ENCODE measurements at places on chromosomes 7 and 10. TPM values are rescaled to one million over a fixed set of nuclear protein-coding genes. Genes with fewer than 3 reads are reported as not detected.

DNA sequence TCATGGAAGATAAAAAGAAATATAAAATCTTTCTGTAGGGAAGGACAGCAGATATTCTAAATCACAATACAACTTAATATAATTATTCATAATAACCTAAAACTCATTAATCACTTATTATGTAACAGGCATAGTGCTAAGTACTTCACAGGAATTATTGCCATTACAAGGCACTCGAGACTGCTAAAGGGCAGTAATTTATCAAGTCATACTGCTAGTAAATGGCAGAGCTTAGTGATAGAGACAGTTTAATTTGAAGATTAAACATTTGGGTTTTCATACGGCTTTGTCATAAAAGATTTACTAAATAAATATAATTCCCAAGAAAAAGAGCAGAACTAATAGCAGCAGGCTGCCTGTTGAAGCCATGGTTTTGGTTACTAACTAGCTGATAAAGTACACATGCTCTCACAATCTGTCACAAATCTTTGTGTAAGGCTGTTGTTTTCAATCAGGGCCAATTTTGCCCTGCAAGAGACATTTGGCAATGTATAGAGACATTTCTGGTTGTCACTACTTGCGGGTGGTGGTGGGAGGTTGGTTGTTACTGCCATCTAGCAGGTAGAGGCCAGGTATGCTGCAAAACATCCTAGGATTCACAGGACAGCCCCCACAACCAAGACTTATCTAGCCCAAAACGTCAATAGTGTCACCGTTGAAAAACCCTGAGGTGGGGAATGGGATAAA, 233.3 kb upstream of the CACNA2D1 start:
- no peak for DNase-seq

The NKX2-3 gene
- total RNA-seq = not detected

The TMEM184A gene
- 15.4 TPM for total RNA-seq

The SUGCT gene
- 2.2 TPM for total RNA-seq

DNA sequence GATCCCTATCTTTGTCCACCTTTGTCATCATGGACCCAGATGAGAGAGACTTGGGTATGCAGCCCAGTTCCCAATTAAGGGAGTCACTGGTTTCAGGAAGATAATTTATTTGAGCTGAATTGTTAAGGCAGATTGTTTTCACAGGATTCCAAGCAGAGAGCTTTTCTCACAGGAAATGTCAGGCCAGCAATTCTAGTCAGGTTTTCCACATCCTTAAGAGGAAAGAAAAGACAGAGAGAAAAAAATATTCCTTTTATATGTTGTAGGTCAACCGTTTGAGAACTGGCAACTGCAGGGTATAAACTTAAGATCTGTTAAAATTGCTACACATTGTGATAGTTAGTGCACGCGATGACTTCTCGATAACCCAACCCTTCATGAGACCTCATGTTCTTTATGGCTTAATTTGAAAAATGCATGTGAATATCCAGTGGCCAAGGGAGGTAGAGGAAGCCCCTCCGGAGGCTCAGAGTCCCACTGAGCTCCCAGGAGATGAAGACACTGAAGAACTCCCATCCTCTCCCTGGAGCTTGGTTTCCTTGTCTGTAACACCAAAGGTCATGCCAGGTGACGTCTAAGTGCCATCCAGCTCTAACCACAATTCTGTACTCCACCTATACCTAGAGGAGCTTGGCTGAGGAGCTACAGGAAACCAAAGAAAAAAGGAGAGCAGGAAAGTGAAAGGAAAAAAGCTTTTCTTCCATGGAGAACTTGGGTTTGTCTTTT, 45.6 kb downstream of the MINDY4 start:
- DNase-seq = no peak

The SEMA3E gene
- total RNA-seq = 2.6 TPM

The FANK1 gene
- 2.6 TPM for total RNA-seq

The MMP21 gene
- total RNA-seq = not detected

DNA sequence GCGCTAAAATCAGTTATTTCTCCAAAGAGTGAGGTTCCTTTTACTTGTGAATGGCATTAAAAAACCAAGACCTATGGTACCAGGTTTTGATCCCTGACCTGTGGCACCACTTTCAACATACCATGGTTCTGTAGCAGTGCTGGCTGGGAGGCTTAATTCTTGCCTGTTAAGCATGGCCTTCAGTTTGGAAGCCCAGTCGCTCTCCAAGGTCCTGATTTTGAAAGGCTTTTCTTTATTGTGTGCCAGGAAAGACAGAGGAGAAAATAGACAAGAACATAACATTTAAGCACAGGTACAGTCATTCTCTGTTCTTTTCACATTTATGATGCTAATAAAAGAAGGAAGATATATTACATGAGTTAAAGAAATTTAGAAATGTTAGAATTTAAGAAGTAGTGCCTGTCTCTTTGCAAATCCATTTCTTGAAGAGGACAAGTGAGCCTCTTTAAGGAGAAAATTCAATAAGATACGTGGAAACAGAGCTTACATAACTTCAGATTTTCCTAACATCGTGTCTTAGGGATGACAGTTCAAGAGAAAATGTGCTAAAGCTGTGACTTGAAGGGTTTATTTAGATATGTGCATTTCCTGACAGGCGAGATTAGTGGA, 357.6 kb downstream of the DPP6 start:
- no peak for DNase-seq

DNA sequence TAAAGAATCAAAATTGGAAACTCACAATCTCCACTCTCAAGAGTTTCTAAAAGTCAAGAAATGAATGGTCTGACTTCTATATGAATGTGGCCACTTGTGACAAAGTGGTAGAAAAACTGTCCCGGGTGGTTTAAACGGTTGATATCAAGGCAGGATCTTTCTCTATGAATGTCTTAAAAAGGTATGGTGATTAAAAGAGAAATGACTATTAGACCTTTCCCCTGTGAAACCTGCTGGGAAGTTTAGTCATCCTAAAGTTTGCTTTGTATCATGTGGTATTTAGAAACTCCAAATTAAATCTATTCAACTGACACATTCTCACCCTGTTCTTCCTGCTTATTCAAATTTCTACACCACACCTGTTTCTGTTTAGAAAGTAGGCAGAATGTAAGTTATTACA, 492.5 kb downstream of the XPNPEP1 start:
- no peak for DNase-seq

The TMEM130 gene
- 0.36 TPM for total RNA-seq

DNA sequence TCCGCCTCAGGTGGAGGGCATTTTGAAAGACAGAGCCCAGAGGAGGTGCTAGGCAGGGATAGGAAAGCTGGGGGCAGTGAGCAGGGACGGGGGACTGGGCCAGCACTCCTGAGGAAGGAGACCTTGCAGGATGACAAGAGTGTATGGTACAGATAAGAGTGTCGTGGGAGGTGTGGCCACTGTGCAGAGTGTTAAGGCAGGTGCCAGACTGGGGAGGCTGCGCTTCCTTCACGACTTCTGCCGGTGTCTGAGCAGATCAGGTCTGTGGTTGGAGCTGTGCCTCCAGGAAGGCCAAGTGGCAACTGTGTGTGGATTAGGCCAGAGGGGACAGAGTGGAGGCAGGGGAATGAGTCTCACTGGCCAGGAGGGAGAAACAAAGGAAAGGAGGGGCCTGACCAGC, 161.7 kb downstream of the HIBADH start:
- DNase-seq = no peak

- DNase-seq = no peak
These were observed 58.5 kb upstream of the AHR start for GRCh38 chr7:17239683-17240521.

- no peak for DNase-seq
These were observed 238.7 kb downstream of the CDK14 start for GRCh38 chr7:90834771-90835170.

GRCh38 chr7:113774182-113774807, 144.5 kb downstream of the PPP1R3A start:
- no peak for DNase-seq

GRCh38 chr10:97121041-97121440, 64.7 kb downstream of the SLIT1 start:
- DNase-seq = no peak

DNA sequence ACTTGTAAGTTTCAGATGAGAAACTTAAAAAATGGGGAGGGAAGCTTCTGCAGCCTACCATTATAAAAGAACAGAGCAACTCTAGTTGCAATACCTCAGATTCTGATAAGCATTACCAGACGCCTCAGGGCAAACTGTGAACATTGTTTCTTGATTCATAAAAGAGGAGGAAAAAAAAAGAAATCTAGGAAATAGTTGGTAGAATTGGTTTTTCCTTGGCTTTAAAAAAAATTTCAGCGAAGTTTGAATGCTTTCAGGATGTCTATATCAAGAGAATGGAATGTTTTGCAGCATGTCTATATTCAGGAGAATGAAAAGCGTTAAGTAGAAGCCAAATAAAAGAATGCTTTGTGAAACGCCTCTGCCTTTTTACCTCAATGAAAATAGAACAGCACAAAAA, 17.5 kb upstream of the ANLN start:
- DNase-seq = no peak

DNA sequence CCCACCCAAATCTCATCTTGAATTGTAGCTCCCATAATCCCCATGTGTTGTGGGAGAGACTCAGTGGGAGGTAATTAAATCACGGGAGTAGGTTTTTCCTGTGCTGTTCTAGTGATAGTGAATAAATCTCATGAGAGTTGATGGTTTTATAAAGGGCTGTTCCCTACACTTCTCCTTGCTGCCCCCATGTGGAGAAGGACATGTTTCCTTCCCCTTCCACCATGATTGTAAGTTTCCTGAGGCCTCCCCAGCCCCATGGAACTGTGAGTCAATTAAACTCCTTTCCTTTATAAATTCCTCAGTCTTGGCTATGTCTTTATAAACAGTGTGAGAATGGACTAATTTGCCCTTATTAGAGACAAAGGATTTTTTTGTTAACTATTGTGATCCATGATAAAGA, 48.5 kb upstream of the MKX start:
- DNase-seq = no peak

DNA sequence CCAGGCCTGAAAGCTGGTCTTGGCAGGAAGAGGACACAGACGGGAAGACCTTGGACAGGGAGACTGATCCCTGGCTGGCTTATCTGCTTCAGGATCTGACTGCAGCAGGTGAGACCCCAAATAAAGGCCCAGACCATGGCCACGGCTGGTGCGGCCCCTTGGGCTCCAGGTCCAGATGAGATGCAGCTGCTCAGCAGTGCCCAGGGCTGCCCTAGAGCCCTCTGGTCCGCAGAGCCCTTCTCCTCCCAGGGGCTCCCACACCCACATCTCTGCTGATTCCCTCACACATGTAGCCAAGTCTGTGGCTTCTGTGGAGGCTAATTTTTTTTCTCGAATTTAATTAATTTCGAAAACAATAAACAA, 46.3 kb downstream of the VIPR2 start:
- DNase-seq = no peak

GRCh38 chr7:25026156-25026555, 46.2 kb upstream of the OSBPL3 start:
- DNase-seq = no peak

The AS3MT gene
- 8.4 TPM for total RNA-seq

- no peak for DNase-seq
These were observed 171.2 kb downstream of the PRKAG2 start for GRCh38 chr7:151705636-151706276.

DNA sequence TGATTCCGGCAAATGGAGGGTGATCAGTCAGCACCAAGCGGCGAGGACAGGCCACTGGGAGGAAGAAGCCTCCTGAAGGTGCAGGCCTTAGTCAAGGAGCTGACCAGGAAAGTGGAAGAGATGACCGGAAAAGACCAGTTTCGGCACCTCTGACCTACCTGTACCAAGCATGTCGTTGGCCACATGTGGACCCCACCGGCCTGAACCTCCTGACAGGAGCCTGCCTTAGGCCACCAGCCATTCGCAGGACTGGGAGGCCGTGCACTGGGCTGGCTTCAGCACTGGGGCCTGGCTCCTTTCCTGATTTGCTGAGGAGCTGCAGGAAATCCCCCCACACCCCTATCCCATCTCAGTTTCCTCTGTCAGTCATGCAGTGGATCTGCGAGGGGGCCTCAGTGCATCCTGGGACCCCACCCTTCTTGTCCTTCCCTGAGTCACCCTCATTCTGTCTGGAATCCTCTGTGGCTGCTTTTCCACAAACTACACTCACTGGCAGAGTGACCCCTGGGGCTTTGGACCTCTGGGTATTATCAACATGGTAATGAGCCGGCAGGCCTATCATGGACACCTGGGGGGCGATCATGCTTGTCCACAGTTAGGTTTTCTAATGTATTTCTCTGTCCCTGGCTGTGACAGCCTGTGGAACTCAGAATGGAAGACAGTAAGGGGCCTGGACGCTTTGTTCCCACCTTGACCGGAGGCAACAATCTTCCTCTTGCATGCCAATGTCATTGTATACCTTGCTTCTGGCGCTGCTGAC, 33.0 kb downstream of the RAMP3 start:
- DNase-seq = no peak

- DNase-seq = no peak
These were observed 332.2 kb downstream of the CCSER2 start for GRCh38 chr10:84660450-84661159.

DNA sequence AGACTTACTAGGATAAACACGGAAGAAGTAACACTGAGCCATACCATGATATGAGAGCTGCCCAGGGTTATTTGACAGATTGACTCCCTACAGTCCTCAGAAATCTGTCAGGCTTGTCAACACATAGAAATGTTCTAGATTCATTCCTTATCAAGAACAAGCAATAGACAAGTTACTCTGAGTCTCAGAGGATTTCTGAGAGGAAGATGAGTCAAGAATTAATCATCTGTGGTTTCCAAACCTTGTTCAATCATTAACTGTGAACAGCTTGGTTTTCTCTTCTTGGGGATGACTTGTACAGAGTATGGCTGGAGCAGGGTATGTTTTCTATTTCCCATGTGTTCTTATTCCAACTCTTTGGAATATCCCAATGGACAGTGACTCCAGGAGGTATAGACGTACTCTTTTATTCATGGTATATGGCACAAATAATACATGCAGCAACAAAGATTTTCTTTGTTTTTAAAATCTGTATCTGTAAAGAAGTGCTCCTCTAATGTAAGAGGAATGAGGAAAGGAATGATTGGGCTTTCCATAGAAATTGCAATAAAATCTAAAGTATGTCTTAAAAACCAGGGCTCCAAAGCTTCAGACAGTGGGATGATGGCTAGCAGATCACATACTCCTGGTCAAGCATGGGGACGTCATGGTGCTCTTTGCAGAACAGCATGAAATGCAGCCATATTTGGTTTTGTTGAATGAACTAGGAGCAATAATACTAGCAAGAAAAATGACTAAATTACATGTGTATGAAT, 11.9 kb upstream of the SFR1 start:
- no peak for DNase-seq

The ZPBP gene
- total RNA-seq = not detected

The ERVW-1 gene
- not detected for total RNA-seq

DNA sequence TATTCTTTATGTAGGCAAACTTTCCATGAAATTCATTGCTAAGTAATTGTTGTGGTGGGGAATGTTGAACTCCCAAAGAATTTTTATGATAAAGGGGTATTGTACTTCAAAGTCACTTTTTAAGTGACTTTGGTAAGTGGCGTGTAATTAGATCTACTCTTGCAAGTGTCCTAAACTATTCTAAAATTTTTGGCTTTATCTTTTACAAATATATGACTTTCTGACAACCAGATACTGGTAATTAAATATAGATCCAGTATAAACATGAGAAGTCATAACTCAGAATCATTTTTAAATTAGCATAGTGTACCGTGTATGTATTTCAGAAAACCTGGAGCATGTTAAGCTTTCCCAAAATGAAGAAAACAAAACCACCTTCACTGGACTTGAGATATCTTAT, 84.7 kb upstream of the HGF start:
- no peak for DNase-seq

- DNase-seq = no peak
These were observed 49.0 kb downstream of the PSMC2 start for GRCh38 chr7:103396471-103396870.

The DNAJC30 gene
- 16.3 TPM for total RNA-seq
